ENCODE measurements at places on chromosomes 3 and 15. TPM values are rescaled to one million over a fixed set of nuclear protein-coding genes. Genes with fewer than 3 reads are reported as not detected.

Gene ONECUT1
- total RNA-seq = not detected

Gene CD200
- total RNA-seq = 0.91 TPM

Gene DUOX2
- total RNA-seq = 0.08 TPM

Gene XCR1
- not detected for total RNA-seq

Gene RBP2
- total RNA-seq = not detected

Gene CHDH
- 9.3 TPM for total RNA-seq

Gene KY
- 13.7 TPM for total RNA-seq

Gene FGF12
- total RNA-seq = 356 TPM

Gene IGSF11
- total RNA-seq = 2.9 TPM

Gene ILDR1
- 0.38 TPM for total RNA-seq

Gene CLDN16
- not detected for total RNA-seq
